Spinal cord (tissue), 10 donors: ENCODE measurements at places on chromosomes 6 and 20. TPM values are rescaled to one million over a fixed set of nuclear protein-coding genes. Genes with fewer than 3 reads are reported as not detected.

OTOR gene
- not detected for total RNA-seq

RTN4IP1 gene
- total RNA-seq = 7.4 TPM

CST1 gene
- total RNA-seq = 2.1 TPM

MICB gene
- 2.8 TPM for total RNA-seq

RUNX2 gene
- 2.8 TPM for total RNA-seq

HLA-DMB gene
- 22.3 TPM for total RNA-seq

MYCT1 gene
- 16.9 TPM for total RNA-seq

TREM1 gene
- 1.3 TPM for total RNA-seq
